ENCODE measurements at places on chromosomes 12 and 14.

GRCh38 chr14:89933002-89933401 is 21.5 kb downstream of the EFCAB11 start:
- DNase-seq = no peak

DNA sequence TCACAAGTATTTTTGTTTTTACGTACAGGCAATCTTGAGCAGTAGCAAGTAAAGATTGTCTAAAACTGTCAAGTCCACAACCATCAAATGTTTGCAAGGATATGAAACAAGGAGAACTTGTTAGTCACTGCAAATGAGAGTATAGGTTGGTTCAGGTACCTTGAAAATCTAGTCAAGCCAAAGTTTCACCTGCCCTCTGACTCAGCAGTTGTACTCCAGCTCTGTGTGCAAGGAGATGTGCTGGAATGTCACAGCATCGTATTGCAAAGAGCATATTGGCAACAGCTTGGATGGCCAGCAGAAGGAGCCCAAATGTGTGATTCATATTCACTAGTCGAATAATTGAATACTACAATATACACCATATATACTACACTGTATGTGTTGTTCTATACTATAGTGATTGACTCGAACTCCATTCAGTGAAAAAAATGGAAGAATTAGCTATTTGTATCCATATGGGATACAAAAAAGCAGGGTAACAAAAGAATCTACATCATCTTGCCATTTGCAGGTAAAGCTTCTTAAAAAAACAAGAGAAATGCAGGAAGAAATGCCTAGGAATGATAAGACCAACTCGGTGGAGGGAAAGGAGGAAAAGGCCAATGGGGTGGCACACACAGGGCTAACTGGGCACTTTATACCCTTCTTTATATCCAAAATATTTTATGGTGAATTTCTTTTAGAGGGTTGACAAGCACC is 44.0 kb downstream of the EID3 start:
- no peak for DNase-seq

DNA sequence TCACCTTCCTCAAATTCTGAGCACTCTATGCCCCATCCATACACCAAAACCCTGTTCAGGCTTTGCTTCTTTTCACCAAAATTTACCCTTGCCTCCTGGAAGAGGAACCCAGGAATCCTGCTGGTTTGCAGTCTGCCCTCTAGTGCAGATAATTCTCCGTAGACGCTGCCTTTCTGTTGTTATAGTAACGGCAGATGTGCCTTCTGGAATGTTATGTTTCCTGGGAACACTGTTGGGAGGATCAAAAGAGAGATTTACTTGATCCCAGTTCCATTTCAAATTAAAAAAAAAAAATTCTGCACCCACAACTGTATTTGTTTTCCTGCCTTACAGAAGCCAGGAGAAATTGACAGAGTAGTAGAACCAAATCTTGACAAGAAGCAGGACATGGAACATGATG is 104.2 kb upstream of the RMST start:
- no peak for DNase-seq

- DNase-seq = no peak
These were observed 14.8 kb upstream of the RIC8B start for GRCh38 chr12:106759526-106760183.

DNA sequence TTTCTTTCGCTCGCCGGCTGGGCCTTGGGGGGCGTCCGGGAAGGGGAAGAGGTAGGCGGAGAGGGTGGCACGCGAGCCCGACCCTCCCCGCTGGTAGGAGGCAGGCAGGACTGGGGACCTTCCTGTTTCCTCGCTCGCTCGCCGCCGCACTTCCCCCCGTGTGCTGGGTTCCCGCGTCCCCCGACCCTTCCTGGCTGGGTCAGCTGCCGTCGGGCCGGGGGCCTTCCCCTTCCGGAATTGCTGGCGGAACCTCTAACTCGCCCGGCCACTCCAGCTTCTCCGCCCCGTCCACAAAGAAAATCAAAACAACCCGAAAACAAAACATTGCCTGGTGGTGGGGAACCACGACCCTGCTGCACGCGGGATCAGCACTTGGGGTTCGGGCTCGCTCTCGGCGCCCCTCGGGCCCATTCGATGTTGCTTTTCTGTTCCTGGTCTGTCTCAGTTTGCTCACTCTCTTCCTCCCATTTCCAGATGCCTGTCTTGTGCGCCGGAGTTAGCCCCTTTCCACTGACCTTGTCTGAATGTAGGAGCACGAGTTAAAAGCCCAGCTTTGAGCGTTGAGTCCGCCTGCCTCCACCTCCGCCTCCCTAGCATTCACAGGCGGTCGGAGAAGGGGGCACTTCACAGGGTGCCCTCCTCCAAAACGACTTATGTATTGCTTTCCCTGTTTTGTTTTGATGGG is 581 bp downstream of the PAPOLA start:
- peak; percentile 47 for DNase-seq

DNA sequence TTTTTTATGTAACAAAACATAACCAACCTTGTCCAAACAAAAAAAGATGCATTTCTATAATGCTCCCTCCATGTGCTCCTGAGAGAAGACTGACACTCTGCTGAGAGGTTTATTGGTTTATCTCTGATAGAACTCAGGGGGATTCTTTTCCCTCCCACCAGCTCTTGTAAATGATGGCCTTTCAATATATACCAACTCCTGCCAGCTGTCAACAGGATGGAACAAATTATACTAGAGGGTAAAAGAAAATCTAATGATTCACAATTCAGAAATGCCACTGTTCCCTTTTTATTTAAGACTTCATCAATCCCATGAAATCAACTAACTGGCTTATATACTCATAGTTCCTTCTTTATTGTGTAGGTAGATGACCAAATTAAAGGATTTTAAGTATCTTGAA is 25.4 kb downstream of the PSMC1 start:
- no peak for DNase-seq

- DNase-seq = no peak
These were observed 35.4 kb downstream of the RAD52 start for GRCh38 chr12:913919-914698.

DNA sequence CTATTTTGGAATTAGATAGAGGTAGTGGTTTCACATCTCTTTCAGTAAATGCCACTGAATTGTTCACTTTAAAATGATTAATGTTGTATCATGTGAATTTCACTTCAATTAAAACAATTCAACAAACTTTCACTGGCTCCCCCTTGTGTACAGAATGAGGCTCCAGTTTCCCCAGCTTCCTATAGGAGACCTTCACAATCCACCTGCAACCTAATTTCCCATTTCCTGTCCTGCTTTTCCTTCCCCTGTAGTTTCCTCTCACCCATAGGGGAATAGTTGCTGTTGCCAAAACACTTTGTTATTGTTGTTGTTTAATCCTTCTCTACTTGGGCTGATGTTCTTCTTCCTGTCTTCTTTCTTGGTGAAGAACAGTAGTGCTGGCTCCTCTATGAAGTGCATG is 59.8 kb downstream of the NPAS3 start:
- DNase-seq = no peak

- no peak for DNase-seq
These were observed 41.8 kb downstream of the VEZT start for GRCh38 chr12:95259368-95259767.

GRCh38 chr14:104137297-104138097 is 890 bp upstream of the KIF26A start:
- DNase-seq = peak; percentile 9

- no peak for DNase-seq
These were observed 55.1 kb upstream of the FRMD6 start for GRCh38 chr14:51596488-51597117.

DNA sequence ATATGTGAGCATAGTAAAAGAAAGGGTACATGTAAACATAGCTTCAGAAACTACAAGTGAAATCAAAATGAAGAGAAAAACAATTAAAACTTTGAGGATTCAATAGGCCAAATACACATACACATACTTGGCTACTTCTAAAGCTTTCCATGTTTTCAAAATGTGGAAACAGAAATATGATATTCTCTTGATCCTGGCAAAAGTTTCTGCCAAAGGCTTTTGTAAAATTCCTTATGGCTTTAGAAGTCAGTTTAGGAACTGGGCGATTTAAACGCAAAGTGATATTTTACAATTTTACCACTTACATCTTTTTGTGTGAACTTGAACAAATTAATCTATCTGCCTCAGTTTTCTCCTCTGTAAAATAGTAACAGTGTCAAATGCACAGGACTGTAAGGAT is 756.4 kb downstream of the C12orf50 start:
- DNase-seq = no peak

GRCh38 chr12:76444408-76444984 is 96.3 kb upstream of the BBS10 start:
- DNase-seq = no peak

- DNase-seq = no peak
These were observed 234.7 kb downstream of the CCDC91 start for GRCh38 chr12:28424965-28425364.

GRCh38 chr12:54411391-54412241 is 7.5 kb downstream of the ITGA5 start:
- peak; percentile 67 for DNase-seq

GRCh38 chr12:96502949-96503532 is 13.7 kb downstream of the CFAP54 start:
- DNase-seq = no peak

GRCh38 chr12:22413592-22413991 is 79.1 kb upstream of the ST8SIA1 start:
- DNase-seq = no peak

GRCh38 chr14:22939684-22940083 is 10.5 kb upstream of the PRMT5 start:
- DNase-seq = no peak

DNA sequence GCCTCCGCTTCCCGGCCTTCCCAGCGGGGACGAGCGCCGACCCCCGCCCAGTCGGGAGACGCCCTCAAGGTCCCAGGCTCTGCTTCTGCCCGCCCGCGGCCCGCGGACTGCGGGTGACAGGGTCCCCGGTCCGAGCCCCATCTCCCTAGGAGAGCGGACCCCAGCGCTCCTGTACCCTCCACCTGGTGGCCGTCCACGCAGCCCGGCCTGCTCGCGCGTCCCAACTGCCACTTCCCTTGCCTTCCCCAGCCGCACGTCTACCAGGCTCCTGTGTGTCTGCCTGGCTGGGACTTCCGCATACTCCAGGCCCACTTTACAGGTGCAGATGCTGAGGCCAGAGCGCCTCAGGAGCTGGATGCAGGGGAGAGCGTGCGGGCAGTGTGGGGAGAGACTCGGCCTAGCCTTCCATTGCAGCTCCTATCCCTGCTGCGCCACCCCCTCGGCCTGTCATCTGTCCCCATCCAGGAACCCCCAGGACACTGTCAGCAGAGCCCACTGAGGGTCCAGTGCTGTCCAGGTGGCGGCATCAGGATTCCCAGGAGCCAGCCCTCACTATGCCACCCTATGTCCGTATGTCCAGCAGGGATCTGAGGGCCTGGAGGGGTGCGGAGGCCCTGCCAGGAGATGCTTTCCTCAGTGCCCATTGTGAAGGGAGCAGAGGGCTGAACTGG is 8.0 kb upstream of the ANKRD9 start:
- no peak for DNase-seq

GRCh38 chr12:109476807-109477184 is 304 bp downstream of the KCTD10 start:
- DNase-seq = no peak

GRCh38 chr14:38799671-38800070 is 303.4 kb downstream of the SEC23A start:
- DNase-seq = no peak

GRCh38 chr14:24353559-24354481 is 14.0 kb upstream of the RIPK3 start:
- DNase-seq = no peak

- no peak for DNase-seq
These were observed 169.0 kb downstream of the KICS2 start for GRCh38 chr12:64053117-64053516.

DNA sequence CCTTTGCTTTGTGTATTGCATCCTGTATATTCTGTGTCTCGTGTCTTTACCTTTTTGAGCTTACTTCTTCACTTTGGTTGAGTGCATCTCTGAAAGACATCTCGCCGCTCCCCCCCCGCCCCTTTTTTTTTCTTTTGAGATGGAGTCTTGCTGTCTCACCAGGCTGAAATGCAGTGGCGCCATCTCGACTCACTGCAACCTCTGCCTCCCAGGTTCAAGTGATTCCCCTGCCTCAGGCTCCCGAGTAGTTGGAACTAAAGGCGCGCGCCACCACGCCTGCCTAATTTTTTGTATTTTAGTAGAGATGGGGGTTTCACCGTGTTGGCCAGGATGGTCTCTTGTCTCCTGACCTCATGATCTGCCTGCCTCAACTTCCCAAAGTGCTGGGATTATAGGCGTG is 49.9 kb downstream of the DIP2B start:
- DNase-seq = no peak

DNA sequence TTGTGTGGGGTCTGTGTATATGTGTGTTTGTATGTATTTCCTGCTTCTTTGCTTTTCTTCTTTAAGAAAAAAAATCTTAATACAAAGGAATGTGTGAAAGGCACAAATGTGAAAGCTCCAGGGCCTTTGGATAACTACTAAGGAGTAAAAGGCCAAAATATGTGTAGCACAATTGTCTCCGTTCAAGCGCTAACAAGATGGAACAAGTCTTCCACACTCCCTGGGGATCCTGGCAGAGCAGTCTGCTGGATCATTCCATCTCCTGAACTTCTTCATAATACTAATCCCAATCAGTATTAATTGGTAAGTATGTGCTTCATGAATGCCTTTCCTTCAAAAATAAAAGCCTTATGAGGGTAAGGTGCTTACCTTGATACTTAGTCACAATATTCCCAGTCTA is 462.5 kb upstream of the TBX3 start:
- DNase-seq = no peak

GRCh38 chr14:28758885-28759652 is 7.5 kb upstream of the FOXG1 start:
- no peak for DNase-seq

Measured in AML-193 (cell line).